ENCODE measurements at places on chromosomes 2 and 18.

DNA sequence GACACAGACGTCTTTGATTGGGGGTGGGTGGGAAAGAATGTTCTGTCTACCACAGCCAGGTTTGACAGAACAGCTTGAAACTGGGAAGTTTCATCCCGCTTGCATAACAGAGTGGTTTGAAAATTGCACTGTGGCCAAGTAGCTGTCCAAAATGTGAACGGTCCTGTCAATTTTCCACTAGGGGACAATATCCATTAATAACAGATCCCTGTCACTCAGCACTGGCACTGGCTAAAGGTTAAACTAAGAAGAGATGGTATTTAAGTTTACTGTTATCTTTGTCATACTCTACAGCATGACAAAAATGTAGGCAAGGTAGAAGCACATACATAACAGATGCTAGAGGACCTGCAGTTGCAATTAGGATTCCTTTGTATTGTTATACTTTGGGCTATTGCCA, 55.6 kb upstream of the ACMSD start:
- DNase-seq, result no peak

GRCh38 chr2:234957834-234958135, 6.0 kb downstream of the SH3BP4 start:
- DNase-seq, result no peak

DNA sequence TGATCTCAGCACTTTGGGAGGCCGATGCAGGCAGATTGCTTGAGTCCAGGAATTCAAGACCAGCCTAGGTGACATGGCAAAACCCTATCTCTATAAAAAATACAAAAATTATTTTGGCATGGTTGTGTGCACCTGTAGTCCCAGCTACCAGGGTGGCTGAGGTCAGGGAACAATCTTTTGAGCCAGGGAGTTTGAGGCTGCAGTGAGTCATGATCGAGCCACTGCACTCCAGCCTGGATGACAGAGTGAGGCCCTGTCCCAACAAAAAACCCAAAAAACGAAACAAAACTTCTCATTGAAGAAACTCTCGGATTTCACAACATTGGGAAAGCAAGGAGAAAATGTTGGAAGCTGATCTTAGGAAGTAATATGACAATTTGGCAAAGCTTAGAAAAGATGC, 317.3 kb upstream of the MGAT5 start:
- DNase-seq, result no peak

DNA sequence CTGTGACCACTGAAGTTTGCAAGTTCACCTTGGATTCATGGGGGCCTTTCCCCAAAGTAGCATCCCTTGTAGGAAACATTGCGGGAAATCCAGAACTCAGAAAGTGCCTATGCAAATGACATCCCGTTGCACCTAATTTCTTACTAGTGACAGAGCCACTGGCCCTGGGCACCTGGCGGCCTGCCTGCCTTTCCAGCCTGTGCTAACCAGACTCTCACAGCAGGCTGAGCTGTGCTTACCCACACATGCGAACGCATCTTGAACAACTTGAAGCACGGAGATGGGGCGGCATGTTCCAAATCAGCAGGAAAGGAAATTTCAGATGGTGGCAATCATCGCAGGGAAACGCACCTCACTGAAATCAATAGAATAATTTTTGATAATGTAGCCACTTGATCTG, 405.8 kb downstream of the TMEM182 start:
- no peak for DNase-seq

GRCh38 chr2:71846669-71847291, 300.9 kb downstream of the CYP26B1 start:
- DNase-seq, result no peak

DNA sequence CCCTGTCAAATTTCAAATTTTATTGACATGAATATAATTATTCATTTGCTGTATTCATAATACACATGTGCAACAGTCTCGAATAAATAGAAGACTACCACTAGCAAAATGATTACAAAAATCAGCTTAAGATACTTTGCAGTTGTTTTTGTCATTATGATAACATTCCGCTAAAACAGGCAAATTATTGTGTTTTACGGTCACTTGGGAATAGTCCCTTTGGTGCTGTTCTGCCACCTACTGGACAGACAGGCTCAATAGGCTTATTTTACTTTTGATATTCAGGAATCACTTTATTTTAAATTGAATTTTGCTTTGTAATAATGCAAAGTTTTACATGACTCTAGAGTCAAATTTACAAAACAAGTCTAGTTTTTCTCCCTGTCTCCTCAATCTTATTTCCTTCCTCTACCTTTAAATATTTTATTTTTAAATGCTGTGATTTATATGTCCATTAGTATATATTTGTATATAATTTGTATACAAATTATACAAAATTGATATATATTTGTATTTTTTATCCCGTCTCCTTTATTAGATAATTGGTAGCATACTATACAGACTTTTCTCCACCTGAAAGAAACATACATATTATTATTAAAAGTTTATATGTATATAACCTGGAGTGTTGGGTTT, 456.3 kb downstream of the DLGAP1 start:
- no peak for DNase-seq

GRCh38 chr2:25497229-25497917, 155.6 kb upstream of the DNMT3A start:
- DNase-seq, result no peak

DNA sequence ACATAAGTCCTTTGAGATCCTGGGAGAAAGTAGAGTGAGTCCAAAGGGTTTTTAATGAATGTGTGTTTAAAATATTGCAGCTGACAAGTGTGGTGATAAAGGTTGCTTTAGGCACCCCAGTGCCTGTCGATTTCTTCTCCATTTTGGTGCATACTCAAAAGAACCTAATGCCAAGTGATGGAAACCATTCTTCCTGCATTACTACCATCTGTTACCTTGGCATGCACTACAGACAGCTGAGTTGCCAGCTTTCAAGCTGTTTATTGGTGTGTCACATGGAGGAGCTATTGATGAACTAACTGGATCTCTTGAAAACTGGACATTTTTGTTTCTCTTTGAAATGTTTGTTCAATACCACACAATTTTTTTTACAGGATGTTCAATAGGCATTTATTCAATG, 350.0 kb downstream of the AKAIN1 start:
- no peak for DNase-seq
